Activated B cell treated with CpG ODN at 0.5 μM for 24 hours (primary cell): ENCODE measurements at places on chromosomes 6 and 20. TPM values are rescaled to one million over a fixed set of nuclear protein-coding genes. Genes with fewer than 3 reads are reported as not detected.

MCHR2 gene
- total RNA-seq, result not detected in 2 replicates

- peaks cover 13% of the 10 kb centered on the region for H3K27me3 ChIP-seq
- H3K36me3 ChIP-seq, result no peaks in the 10 kb centered on the region
- DNase-seq, result no peak
- no peak overlapping the region for H3K27ac ChIP-seq
- no peaks in the 10 kb centered on the region for H3K4me1 ChIP-seq
Observed at GRCh38 chr20:61964675-61965605, 100.7 kb downstream of the TAF4 start.

DNA sequence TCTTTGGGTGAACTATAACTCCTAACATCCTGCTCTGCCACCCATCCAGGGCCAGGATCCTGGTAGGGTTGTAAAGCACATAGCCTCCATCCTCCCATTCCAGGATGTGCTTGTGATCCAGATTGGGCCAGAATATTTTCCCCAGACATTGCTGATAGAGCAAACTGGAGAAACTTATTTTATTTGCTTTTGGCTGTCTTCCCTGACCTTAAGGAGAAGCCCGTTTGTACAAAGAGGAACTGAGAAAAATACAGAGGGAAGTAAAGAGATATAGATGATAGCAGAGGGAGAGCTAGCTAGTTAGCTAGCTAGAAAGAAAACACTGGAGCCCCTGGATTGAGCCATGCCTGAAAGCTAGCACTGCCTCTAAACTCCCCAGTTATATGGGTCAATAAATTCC lies 9.0 kb upstream of the HDAC2 start:
- no peak overlapping the region for H3K4me3 ChIP-seq
- H3K4me1 ChIP-seq, result peaks cover 22% of the 10 kb centered on the region
- H3K27ac ChIP-seq, result no peak overlapping the region
- no peaks in the 10 kb centered on the region for H3K36me3 ChIP-seq

GRCh38 chr20:38043512-38044300 lies 10.2 kb downstream of the RPRD1B start:
- H3K27ac ChIP-seq, result peak overlapping the region; percentile 39
- H3K36me3 ChIP-seq, result peaks cover 72% of the 10 kb centered on the region
- H3K27me3 ChIP-seq, result no peaks in the 10 kb centered on the region
- H3K4me1 ChIP-seq, result peaks cover 3% of the 10 kb centered on the region

MPC1 gene
- 16.7 and 17.3 TPM in 2 replicates for total RNA-seq

GRCh38 chr6:149683256-149683859 lies 34.5 kb downstream of the LATS1 start:
- no peak overlapping the region for H3K27ac ChIP-seq
- H3K36me3 ChIP-seq, result peaks cover 55% of the 10 kb centered on the region
- peaks cover 8% of the 10 kb centered on the region for H3K4me1 ChIP-seq
- H3K4me3 ChIP-seq, result no peak overlapping the region
- no peak for DNase-seq

DNA sequence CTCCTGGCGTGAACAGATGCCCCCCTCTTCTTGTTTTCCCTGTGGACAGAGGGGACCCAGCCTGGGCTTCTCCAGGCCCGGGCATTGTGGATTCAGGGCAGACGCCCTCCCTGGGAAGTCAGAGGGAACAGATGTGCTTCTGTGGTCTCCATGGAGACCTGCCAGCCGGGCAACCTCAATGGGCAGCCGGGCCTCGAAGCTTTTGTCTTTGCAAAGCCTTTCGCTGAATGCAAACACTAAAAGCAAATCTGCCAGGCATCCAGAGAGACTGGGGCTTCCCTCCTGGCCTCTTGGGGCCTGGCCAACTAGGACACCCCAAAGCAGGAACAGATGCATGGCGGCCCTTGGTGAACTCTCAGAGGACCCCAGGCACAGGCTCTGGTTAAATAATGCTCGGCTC lies 370.0 kb upstream of the SULF2 start:
- no peak overlapping the region for H3K4me3 ChIP-seq
- H3K36me3 ChIP-seq, result no peaks in the 10 kb centered on the region
- peaks cover 13% of the 10 kb centered on the region for H3K27me3 ChIP-seq

FAM184A gene
- 0.24 and 1.1 TPM in 2 replicates for total RNA-seq

DNA sequence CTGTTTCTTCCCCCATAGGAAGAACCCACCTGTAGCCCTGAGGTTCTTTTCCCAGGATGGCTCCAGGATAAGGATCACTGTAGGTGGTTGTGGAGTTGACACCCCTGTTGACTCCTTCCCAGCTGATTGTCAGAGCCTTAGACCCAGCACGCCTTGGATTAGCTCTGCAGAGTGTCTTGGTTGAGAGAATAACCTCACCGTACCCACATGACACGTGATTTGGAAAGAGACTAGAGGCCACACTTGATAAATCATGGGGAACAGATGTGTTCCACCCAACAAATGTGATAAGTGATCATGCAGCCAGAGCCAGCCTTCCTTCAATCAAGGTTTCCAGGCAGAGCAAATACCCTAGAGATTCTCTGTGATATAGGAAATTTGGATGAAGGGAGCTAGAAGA lies 12.2 kb downstream of the BTN3A1 start:
- H3K4me3 ChIP-seq, result peak overlapping the region; percentile 38
- H3K27ac ChIP-seq, result peak overlapping the region; percentile 35
- DNase-seq, result no peak
- H3K27me3 ChIP-seq, result no peaks in the 10 kb centered on the region
